Choroid plexus epithelial cell (primary cell): ENCODE measurements at places on chromosomes 7 and 10.

DNA sequence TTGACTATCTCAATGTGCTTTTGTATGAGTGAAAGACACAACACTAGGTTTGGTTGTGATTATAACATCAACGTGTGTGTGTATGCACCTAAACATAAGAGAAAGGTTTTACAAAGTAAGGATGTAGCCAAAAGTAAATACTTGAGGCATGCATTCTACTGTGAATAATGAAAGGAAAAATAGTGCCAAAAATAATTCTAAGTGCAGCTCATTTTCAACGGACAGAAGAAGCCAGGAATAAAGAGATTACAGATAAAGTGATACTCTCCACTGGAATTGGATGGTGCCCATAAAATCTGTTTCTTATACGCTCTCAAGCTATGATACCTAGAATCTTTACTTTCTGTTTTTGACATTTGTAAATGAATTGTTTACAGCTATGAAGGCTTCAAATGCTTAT, 135.0 kb upstream of the TMEM72 start:
- DNase-seq: no peak

DNA sequence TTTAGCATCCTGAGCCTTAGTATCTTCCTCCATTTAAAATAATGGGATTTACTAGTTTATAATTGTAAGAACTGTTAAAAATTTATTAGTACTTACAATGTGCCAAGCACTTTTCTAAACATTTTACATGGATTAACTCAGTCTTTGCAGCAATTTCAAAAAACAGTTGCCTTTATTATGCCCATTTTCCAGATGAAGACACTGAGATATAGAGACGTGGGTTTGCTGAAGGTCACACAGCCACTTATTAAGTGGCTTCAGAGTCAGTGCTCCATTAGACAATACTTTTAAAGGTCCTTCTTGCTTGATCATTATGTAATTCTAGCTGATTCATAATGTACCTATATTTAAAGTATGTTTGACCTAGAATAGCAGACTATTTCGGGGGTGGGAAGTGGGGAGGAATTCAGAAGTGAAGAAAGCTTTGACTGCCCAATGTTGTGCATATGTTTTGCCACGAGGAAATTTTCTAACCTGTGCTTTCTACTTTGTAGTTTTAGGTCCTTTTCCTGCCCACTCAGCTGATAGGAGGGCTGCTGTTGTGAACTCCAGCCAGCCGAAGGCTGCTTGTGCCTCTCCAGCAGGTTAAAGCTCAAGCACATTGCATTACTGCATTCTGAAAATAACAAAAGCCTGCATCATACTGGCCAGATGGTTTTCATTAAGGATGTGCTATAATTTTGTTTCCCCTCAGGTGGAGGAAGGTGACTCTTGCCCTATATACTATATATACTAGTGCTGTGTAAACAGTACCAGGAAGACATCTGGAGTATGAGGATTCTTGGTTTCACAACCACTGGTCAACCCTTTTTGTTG, 4.3 kb downstream of the PLEKHA8 start:
- DNase-seq: peak; percentile 86

- no peak for DNase-seq
Observed at GRCh38 chr10:132383101-132383500, 13.9 kb upstream of the PWWP2B start.

- peak; percentile 20 for DNase-seq
Observed at GRCh38 chr10:20085115-20085514, 268.9 kb downstream of the PLXDC2 start.

GRCh38 chr7:43771128-43771527, 12.6 kb downstream of the BLVRA start:
- no peak for DNase-seq

DNA sequence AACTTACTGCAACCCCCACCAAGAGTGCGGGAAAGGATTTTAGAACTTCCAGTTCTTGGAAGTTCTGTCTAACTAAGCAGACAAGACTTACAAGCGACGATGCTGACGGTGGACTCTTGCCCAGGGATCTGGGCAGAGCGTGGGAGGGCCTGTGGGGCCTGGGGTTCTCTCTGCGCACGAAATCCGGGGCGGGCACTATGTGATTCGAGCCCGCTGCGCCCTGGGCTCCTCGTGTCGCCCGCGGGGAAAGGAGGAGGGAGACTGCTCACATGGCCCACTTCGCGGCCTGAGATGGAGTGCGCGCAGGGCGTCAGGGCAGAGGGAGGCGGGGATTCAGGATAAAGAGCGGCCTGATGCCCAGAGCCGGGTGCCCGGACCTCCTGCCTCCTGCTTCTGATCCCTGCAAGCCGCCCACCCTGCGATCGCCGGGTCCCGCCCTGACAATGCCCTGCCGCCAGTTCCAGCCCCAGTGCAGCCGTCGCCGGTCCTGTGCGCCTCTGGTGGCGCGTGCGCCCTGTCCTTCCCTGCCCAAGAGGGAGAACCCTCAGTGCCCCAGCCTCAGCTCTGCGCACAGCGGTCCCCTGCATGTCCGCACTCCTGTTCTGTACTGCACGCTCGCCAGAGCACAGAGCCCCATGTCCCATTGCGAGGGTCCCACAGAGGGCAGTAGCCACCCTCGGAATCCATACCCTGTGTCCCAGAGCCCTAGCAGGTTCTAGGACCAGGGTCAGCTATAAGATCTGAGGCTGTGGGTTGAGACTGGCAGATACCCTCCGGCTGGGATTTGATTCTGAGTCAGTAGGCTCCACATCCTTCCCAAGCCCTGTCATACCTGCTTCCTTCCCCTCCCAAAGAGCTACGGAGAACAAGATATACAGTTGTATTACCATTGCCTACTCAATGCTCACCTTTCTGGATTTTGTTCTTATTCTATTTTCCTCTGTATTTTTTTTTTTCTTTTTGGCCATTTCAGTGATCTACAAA, 99.4 kb upstream of the TMEM106B start:
- DNase-seq: peak; percentile 14

- no peak for DNase-seq
Observed at GRCh38 chr7:8343556-8343955, 81.6 kb upstream of the ICA1 start.

- peak; percentile 59 for DNase-seq
Observed at GRCh38 chr7:148700661-148701064, 2.0 kb downstream of the CUL1 start.

DNA sequence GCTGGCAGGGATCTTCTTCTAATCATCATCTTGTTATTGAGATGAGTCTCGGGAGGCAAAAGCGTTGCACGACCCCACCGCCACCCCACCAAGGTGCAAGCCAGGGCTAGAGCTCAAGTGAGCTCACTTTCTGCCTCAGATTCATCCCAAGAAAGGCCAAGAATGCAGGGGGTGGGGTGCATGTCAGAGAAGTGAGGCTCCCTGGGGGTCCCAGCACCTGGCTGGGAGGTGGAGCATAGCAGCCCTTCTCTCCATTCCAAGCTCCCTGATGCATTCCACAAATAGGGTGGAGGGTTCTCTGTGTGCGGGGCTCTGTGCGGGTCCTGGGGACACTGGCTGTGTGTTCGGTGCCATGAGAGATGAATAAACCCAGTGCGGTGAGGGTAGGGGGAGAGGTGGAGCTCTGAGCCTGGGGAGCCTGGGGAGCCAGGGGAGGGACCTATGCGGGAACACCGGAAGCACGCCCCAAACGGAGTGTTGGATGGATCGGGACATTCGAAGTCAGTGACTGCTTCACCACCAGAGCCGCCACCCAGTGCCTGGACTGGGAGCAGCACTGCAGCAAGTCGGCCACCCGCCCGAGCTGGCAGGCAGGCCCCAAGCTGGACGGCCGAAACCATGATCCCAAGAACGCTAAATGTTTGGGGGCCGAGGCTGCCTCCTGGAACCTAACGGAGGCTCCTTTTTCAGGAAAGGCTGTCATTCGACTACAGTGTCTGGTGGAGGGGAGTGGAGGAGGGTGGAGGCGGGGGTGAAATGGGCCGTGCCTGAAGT, 17.9 kb upstream of the HMX3 start:
- DNase-seq: no peak

- no peak for DNase-seq
Observed at GRCh38 chr7:69880840-69881239, 282.6 kb downstream of the AUTS2 start.

DNA sequence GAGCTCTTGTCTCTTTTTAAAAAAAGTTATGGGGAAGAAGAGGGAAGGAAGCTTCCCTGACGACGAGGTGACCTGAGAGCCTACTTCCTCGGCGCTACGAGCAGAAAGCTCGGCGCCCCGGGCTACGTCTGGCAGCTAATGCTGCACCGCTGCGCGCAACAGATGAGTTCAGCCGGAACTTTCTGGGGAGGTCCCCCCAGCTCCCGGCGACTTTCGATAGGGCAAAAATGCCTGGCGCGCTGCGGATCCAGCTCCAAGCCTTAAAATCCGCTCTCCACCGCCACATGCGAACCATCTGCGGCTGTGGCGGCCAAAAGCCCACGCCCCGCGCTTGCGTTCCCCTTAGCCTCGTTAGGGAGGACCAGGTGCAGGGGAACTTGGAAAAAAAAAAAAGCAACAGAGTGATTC, 621 bp downstream of the P4HA1 start:
- peak; percentile 81 for DNase-seq

DNA sequence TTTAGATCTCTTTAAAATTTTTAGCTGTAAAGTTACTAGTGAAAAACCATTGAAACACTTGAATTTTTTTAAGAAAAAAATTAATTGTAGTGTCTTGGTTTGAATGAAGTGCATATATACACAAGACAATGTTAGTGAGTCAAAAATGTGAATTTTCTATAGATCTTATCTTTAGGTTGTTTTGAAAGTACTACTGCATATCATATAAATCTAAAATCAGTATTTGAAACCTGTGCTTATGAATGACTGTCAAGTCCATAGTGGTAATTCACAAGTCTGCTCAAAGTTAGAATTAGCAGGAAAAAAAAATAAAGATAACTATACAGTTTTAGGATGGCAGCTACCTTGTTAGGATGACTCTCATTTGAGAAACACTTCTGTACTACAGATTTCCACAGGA, 25.0 kb downstream of the TES start:
- DNase-seq: no peak

- no peak for DNase-seq
Observed at GRCh38 chr7:151101621-151102396, 15.5 kb downstream of the AGAP3 start.

- no peak for DNase-seq
Observed at GRCh38 chr10:62394556-62395018, 20.4 kb downstream of the ZNF365 start.

GRCh38 chr7:137544453-137545058, 201.0 kb upstream of the PTN start:
- no peak for DNase-seq

GRCh38 chr7:27605689-27606269, 56.9 kb downstream of the HIBADH start:
- peak; percentile 65 for DNase-seq

GRCh38 chr10:6678211-6678803, 98.2 kb upstream of the PRKCQ start:
- peak; percentile 53 for DNase-seq

GRCh38 chr7:24419077-24419476, 135.1 kb downstream of the NPY start:
- peak; percentile 9 for DNase-seq

DNA sequence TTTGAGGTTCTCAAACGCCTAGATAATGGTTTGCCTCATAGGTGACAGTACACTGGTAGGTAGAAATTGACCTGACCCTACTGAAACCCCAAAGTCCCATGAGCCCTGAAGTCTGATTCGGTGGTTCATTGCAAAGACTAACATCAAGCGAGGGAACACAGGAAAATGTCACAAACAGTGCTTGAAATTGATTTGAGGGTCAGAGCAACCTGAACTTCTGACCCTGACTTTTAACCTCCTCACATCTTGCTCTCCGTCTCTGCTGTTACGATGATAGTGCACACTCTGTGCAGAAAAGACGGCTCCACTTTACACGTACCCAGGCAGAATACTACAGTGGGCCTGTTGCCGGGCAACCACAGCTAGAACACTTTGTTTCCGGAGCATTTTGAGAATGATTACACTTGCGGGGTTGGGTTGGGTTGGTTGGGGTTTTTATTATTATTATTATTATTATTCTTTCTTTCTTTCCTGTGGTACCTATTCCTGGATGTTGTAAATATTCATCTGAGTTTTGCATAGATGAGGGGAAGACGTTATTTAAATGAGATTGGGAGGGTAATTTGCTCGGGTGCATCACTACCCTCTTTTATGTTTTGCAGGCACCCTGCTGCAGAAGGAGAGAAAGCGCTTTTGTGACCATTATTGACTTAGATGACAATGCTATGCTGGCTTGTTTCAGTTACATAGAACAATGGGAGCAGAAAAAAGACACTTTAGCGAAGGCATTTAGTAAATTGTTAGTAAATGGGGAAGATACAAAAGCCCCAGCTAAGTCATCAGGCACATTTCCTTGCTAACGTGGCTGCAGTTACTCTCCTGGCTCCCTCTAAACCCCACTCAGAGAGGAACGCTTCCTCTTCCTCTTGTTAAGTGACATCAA, 438.1 kb upstream of the NRP1 start:
- DNase-seq: peak; percentile 23

- peak; percentile 60 for DNase-seq
Observed at GRCh38 chr10:119595134-119595675, 1.6 kb downstream of the TIAL1 start.

DNA sequence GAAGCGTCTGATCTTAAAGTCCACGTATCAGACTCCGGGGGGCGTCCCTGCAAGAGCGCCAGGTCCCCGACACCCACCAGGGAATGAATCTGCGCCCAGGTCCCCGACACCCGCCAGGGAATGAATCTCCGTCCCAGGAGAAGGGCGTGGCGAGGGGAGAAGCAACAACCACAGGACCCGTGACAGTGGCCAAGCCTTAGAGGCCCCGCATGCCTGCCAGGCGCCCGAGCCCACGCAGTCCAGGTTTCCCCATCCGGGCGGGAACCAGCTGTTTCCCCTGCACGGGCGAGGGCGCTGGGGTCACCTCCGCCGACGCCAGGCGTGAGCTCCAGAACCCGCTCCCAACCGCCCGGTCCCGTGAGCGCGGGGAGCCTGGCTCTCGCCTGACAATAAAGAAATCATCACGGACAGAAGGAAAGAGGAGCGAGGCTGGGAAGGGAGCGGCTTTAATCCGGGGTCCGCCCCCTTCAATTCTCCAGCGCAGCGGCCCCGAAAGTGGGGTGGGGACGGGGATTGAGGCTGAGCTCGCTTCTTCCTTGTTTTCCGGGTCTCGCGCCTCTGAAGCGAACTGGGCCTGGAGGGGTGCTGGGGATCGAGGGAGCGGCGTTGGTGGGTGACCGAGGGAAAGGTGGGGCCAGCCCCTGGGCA, 29.0 kb upstream of the BMS1 start:
- DNase-seq: no peak

DNA sequence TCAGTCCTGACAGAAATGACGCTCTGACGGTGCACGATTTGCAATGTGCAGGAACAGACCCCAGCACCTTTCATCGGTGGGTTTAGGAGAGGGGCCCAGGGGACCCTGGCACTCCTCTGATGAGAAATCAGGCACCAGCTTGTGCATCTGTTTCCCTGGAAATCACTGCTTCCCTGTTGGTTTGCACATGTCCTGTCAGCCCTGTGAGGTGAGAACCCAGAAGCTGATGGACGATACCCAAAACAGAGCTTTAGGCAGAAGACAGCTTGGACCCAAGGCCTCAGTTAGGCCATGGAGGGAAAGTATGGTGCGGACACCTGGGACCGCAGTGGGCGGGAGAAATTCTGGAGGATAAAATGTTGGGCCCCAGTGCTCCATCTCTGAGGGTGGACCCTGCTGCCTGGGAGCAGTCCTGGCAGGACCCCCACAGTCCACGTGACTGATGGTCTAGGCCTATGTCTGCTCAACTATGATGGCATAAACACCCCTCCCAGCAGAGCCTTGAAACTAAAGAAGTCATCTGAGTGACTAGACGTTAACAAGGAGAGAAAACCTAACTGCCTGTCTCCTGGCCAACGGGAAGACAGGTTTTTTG, 242.8 kb downstream of the PTPRN2 start:
- DNase-seq: no peak

GRCh38 chr7:127967281-127967680, 64.0 kb downstream of the LRRC4 start:
- no peak for DNase-seq
